ENCODE measurements at places on chromosomes 12 and 14.

DNA sequence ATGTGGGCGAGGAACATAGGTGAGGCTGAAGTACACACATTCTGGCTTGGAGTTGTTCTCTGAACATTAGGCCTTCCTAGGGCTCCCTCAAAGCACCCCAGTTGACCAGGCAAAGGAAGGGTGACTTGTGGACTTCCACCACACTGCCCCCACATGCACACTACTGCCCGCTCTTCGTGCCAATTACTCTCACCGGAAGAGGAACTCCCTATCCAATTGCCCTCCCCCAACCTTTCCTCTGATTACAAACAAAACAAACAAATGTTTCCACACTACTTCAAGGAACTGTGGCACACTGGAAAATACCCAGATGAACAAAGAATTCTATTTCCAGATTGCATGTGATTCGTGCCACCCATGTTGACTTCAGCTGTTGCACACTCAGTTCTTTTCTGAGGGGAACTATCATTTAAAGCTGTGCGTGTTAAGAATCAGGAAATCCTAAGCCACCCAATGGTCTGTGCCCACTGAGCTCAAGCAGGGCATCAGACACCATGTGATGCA lies 139.3 kb downstream of the SSPN start:
- DNase-seq: no peak

DNA sequence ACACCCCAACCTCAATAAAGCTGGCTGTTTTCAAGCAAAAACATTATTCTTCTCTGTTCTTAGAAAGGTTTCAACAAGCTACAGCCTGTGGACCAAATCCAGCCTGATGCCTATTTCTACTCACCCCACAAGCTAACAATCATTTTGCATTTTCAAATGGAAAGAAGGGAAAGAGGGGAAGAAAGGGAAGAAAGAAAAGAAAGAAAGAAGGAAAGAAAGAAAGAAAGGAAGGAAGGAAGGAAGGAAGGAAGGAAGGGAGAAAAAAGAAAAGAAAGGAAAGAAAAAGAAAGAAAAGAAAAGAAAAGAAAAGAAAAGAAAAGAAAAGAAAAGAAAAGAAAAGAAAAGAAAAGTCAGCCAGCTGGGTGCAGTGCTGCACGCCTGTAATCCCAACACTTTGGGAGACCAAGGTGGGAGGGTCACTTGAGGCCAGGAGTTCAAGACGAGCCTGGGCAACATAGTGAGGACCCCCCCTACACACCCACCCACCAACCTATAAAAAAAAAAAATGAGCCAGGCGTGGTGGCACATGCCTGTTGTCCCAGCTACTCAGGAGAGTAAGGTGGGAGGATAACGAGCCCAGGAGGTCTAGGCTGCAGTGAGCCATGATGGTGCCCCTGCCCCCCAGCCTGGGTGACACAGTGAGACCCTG lies 26.3 kb downstream of the SCARB1 start:
- DNase-seq: no peak

DNA sequence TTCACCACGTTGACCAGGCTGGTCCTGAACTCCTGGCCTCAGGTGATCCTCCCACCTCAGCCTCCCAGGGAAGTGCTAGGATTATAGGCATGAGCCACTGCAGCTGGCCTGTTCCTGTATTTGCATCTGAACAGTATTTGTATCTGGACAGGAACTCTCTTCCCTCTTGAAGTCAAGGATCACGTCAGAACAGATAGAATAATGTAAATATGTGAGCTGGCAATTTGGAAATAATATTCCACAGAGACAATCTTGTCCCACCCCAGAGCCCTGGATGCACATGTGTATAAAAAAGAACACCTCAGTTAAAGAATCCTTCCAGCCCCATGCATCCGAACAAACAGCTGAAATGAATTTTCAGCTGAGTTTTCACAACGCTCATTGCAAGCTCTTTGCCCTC lies 118.3 kb downstream of the VEZT start:
- no peak for DNase-seq

DNA sequence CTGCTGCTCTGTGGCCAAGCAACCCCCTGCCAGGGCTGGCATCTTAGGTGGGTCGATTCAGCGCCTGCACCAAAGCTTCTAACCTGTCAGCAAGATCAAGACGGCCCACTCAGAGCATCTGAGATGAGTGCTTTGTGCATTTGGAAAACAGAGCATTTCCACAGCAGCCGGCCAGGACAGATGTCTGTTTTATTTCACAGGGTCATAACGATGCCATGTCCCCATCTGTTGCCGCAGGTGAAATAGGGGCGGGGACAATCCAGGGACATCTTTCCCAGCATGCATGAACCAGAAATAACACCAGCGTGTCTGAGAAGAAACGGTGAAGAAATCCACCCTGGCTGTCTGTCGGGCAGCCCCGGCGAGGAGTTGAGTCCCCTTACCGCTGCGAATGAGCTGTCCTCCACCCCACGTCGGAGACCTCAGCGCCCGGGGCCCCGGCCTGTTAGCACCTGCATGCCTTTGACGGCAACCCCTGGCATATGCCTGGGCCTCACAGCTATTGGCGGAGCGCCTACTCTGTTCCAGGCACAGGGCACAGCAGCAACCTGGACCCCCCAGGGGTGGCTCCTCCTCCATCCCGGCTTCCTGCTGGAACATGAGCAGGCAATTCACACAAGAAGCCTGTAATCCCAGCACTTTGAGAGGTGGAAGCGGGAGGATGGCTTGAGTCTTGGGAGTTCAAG lies 30.6 kb upstream of the ULK1 start:
- no peak for DNase-seq

GRCh38 chr12:109810954-109811623 lies 22.1 kb downstream of the TRPV4 start:
- DNase-seq: no peak

GRCh38 chr14:103880348-103881267 lies 33.2 kb upstream of the PPP1R13B start:
- no peak for DNase-seq

DNA sequence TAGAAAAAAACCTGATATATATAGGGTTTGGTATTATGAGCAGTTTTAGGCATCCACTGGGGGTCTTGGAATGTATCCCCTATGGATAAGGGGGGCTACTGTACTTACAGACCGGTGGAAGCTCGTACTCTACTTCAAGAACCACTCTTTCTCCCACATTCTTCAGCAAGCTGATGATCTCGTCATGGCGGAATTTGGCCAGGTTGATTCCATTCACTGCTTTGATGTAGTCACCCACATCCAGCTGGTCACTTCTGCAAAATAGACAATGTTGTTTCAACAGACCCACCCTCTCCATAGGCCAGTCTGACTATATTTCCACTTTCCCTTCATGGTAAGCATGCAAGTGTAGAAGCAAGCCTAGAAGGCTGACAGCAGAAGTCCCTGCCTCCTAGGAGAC lies 139.9 kb downstream of the GRIP1 start:
- DNase-seq: no peak

DNA sequence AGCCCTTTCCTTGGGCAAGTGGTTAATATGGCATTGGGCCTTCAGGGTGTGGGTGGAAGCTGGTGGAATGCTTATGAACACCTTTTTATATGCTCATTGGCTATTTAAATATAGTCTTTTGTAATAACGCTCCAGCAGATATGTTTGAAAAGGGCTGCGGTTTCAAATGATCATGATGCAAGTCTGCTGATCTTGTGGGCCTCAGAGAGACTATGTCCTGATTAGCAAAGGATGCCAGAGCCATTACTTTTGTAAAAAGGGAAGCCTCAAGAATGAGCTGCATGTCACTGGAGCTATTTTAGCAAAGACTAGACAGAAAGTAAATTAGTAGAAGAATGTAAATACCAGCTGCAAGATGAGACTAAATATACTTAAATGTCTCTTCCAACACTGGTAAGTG lies 200.5 kb downstream of the GXYLT1 start:
- DNase-seq: no peak

- no peak for DNase-seq
Measured at GRCh38 chr12:104516821-104517220, 60.1 kb downstream of the CHST11 start.

- DNase-seq: peak; percentile 16
Measured at GRCh38 chr14:99055816-99056215, 216.2 kb downstream of the BCL11B start.

DNA sequence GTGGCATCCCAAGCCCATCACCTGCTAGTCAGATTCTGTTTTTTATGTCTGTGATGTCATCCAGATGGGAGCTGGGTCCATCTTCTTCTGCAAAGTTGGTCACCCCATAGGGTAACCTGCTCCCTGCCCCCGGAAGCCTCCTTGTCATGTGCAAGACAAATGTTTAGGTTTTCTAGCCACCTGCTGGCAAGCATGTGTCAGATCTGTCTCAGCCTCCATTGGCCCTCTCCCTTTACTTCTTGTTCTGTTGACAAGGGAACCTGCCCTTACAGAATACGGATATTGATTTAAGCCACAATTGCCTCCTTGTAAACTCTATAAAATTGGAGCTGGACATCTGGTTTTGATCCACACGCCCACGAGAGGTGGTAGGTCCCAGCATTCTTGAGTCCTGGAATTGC lies 7.5 kb downstream of the NTF3 start:
- no peak for DNase-seq

- no peak for DNase-seq
Measured at GRCh38 chr14:65282896-65283253, 129.7 kb upstream of the FUT8 start.

DNA sequence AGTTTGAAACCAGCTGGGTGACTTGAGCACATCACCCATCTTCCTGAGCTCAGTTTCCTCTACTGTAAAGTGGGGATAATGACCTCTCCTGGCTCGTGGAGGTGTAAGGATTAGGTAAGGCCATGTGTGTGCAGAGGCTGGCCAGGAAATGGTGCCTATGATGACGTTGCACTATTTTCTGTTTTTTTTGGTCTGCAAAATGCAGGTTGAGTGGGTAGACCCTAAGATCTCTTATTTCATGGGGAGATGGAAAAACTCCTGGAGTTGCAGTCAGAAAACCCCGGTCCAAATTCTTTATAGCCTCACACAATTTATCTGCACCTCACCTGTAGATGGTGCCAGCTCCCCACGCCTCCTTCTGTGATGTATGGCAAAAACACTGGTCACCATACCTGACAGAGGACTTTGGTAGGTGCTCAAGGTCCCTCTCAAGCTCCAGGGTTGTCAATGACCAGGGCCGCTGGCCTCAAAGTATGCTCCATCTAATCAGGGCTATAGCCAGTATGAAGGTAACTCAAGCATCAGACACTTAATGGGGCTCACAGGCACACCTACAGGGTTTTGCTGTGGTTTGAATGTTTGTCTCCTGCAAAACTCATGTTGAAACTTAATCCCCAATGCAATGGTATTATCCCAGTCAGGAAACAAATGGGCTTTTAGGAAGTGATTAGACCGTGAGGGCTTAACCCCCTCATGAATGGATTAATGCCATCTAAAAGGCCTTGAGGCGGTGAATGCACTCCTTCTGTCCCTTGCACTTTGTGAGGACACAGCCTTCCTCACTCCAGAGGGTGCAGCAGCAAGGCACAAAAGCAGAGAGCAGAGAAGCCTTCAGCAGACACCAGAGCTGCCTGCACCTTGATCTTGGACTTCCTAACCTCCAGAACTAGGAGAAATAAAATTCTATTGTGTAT lies 17.6 kb downstream of the C14orf132 start:
- no peak for DNase-seq

GRCh38 chr12:107748472-107748871 lies 12.5 kb downstream of the PRDM4 start:
- no peak for DNase-seq

- DNase-seq: no peak
Measured at GRCh38 chr14:50026396-50026795, 90.0 kb downstream of the VCPKMT start.

GRCh38 chr12:7145671-7146070 lies 15.5 kb downstream of the CLSTN3 start:
- no peak for DNase-seq

GRCh38 chr14:21231020-21231652 lies 38.1 kb downstream of the HNRNPC start:
- no peak for DNase-seq

DNA sequence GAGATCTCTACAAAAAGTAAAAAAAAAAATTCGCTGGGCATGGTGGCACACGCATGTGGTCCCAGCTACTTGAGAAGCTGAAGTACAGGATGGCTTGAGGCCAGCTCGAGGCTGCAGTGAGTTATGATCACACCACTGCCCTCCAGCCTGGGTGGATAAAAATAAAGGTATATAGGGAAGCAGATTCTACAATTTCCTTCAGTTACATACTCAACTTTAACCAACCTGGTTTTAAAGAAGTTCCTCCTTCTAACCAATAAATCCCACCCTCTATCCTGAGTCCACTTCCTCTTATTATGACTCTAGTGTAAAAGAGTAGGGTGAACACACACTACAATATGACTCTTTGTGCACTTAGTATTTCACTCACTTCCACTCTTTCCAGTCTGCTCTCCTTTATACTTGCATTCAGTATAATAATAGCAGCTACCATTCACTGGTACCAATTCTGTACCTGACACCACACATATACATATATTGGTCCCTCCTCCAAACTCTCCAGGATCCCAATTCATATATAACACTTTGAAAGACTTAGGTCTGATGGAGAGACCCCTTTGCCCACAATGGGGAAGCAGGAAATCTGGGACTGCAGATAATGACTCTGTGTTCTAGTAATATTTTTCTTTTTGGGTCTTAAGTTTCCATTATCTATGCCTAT lies 2.3 kb downstream of the ARF3 start:
- DNase-seq: no peak

DNA sequence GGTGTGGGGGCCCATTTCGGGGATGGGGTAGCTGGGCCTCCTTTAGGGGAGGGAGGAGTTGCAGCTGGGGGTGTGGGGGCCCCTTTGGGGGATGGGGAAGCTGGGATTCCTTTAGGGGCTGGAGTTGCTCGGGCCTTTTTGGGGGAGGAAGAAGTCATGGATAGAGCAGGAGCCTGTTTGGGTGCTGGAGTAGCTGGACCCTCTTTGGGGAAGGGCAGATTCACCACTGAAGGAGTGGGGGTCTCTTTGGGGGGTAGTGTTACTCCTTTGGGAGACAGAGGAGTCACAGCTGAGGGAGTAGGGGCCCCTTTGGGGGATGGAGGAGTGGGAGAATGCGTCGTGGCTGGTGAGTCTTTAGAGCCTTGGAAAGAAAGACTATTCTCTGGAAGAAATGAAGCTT lies 6.5 kb downstream of the NACA start:
- DNase-seq: no peak

GRCh38 chr14:67487332-67487731 lies 1.2 kb downstream of the TMEM229B start:
- DNase-seq: no peak

- no peak for DNase-seq
Measured at GRCh38 chr14:22838631-22839041, 2.3 kb downstream of the MMP14 start.

GRCh38 chr14:99522934-99523703 lies 41.9 kb downstream of the CCNK start:
- DNase-seq: no peak

- peak; percentile 42 for DNase-seq
Measured at GRCh38 chr14:51873221-51873893, 12.9 kb downstream of the GNG2 start.

All from activated CD4-positive, alpha-beta T cell treated with anti-CD3 and anti-CD28 coated beads for 48 hours (primary cell).